ENCODE measurements at places on chromosomes 12 and 14.

DNA sequence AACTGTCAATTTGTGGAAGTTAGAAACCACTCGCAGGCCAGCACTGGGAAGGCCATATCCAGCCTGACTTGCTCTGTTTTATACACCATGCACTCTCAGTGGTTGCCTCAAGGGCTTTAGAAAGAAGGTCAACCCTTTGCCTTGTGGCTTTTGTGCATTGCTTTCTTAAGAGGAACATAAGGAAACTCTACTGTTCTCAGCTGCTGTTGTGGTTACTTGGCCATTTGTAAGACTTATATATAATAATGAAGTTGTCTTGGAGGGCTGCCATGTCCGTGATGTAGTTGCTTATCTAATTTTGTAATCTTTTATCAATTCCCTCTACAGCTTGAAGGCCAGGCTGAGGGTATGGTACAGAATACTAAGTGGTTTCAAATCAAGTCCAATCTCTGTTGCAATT is 637.8 kb downstream of the DIO2 start:
- no peak for DNase-seq

DNA sequence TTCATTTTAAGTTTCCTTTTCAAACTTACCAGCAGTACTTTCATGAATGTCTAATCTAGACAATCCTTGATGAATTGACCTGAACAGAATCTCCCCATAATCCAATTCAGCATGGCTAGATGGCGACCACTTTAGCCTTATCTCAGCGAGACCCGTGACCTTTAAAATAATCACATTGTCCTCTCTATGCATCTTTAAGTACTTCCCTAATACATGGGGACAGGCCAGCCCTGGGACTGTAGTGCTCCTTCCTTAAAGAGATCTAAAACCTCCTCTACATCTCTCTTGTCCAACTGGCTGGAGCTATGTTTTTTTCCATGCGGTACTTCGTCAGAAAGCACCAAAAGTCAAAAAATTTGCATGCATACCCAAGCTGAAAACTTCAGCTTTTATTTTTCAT is 746.0 kb downstream of the VRK1 start:
- no peak for DNase-seq

DNA sequence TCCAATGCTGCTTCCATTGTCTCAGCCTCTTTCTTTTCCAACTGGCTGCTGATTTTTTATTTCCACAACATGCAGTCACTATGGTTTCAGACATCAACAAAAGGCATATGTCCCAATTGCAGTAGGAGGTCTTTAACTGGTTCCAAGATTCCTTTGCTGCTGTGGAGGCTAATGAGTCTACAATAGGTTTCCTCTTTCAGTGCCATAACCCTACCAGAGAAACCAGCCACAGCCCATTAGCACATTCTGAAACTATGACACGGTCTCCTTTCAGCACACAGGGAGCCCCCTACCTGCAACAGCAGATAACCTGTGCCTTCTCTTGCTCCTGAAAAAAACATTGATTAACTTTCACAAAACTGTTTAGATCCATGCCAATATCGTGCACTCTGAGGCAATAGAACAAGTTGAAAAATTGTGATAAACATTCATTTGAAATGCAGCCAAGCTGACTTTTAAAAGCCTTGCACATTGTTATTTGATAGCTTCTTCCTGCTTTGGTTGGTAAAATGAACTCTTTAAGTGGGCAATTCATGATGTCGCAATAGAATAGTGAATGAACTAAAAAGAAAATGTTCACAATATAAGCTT is 32.4 kb downstream of the PLEKHG7 start:
- DNase-seq, result no peak

DNA sequence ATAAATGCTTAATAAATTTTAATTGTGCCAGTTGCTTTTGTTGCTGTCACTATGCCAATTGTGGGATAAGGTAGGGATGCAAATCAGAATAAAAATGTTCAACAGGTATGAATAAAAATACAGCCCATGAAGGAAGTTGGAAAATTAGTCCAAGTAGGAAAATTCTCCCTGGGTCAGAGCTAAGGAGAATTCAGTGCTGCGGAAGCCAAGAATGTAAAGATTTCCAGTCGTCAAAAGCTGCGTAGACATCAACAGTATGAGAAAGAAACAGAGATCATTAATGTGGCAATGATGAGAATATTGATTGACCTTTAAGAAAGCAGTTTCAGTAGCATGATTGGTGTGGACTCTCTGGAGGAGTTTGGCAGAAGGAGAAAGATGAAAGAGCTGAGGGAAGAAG is 87.9 kb downstream of the PLEKHA5 start:
- DNase-seq, result no peak

- no peak for DNase-seq
Observed at GRCh38 chr12:95642583-95642982, 91.3 kb upstream of the USP44 start.

GRCh38 chr12:113162102-113163029 is 12.8 kb downstream of the CFAP73 start:
- no peak for DNase-seq

- no peak for DNase-seq
Observed at GRCh38 chr14:52348776-52349175, 34.7 kb downstream of the PTGER2 start.

- DNase-seq, result no peak
Observed at GRCh38 chr12:96366381-96366654, 33.9 kb downstream of the CDK17 start.

- no peak for DNase-seq
Observed at GRCh38 chr12:129276361-129277060, 423.2 kb downstream of the GLT1D1 start.

- DNase-seq, result no peak
Observed at GRCh38 chr14:99564256-99564925, 39.6 kb downstream of the CCDC85C start.

- peak; percentile 55 for DNase-seq
Observed at GRCh38 chr12:19130224-19131024, 891 bp downstream of the PLEKHA5 start.

DNA sequence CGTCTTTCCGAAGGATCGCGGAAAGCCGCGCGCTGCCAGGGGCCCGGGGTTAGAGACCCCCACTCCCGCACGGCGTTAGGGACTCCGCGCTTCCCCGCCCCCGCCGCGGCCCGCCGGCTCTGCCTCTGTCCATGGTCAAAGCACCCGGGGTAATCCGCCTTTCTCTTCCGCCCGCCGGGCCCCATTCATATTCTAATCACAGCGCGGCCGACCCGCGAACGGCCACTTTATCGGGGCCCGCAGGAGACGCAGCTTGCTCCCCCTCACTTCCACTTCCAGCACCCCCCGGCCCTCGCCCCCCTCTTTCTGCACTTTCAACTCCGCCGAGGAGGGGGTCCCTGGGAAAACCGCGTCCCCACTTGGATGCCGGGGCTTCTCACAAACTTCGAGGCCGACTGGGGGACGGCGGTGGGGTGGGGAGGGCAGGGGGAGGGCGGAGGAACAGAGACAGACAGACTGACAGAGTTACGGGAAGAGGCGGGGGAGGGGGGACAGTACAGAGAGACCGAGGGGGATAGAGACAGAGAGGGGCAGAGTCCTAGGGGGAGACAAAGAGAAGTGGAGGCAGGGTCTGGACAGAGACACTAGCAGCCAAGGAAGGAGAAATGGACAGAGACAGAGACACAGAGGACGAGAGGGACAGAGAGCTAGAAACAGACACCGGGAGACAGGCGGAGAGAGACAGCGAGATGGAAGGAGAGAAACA is 1.1 kb upstream of the RFX4 start:
- no peak for DNase-seq

DNA sequence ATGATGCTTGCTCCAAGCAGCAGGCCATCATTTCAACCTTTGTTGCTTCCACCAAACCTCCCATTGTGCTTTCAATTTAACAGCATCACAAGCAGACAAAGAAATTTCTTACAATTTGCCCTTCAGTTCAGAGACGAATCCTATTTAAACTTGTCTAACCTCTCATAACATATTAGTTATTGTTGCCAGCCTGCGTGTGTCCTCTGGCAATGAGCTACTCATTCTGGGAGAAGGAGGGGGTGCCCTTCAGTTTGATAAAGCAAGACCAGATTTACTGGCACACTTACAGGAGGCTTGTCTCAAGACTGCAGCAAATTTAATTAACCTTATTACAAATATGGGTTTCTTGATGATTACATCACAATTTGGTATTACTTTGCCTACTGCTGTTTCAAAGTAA is 203.6 kb upstream of the SOX5 start:
- no peak for DNase-seq

DNA sequence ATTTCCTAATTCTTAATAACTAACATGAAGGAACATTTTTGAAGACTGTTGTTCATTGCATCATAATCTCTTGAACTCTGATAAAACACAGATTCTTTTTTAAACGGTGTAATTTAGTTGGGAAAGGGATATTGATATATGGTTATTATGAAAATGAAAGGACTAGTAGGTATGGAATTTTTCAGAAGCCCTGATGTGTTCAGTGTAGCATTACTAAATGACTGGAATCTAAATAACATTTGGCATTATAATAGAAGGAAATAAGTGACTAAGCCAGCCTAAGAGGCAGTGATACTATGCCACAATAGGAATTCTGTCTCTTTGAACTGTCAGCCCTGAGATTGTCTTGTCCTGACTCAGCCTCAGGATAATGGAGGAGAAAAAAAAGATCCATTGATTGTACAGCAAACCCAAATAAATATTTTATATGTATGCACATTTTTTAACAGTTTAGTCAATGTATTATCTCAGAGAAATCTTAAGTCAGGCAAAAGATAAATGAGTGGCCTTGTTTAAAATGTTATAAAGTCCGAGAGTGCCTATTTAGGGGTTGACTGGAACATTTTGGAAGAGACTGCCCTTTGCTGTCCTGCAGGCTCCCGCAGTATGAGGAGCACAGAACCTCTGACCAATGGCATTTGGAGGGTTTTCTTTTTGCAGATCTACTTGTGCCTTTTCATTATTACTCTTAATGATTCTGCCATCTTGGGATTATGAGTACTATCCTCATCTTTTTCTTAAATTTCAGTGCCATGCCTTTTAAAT is 271.2 kb downstream of the EGLN3 start:
- DNase-seq, result no peak

DNA sequence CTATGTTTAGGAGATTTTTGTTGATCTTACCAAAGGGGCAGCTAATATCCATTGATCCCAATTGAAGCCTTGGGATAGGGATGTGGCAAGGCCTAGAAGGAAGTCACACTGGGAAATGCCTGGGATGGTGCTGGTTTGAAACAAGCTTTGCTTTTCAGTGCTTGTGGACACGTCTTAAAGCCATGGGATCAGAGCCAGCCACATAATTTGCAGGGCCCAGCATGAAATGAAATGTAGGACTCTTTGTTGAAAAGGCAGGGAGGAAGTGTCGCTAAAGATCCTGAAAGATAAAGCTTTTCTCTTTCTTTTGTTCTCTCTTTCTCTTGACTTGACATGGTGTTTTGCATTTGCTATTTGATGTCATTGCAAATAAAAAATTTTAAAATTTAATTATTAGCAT is 5.0 kb downstream of the TTC9 start:
- no peak for DNase-seq

GRCh38 chr12:71439613-71440344 is at the start of gene LGR5:
Gene LGR5 (plus strand): TSS chr12:71439798. CDS start chr12:71440081, 283 bp downstream.
- DNase-seq, result peak; percentile 40

DNA sequence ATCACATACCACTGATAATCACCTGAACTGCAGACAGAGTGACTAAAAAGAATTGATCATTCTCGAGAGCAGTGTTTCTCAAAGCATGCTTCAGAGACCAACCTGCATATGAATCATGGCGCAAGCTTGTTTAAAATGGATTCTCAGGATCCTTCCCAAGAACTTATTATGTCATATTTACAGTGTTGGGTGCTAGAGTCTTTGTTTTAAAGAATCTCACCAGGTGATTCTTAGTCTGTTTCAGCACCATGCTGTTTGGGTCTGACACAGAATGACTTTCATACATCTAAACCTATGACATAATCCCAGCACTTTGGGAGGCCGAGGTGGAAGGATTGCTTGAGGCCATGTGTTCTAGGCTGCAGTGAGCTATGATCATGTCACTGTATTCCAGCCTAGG is 31.3 kb upstream of the SSPN start:
- DNase-seq, result no peak

DNA sequence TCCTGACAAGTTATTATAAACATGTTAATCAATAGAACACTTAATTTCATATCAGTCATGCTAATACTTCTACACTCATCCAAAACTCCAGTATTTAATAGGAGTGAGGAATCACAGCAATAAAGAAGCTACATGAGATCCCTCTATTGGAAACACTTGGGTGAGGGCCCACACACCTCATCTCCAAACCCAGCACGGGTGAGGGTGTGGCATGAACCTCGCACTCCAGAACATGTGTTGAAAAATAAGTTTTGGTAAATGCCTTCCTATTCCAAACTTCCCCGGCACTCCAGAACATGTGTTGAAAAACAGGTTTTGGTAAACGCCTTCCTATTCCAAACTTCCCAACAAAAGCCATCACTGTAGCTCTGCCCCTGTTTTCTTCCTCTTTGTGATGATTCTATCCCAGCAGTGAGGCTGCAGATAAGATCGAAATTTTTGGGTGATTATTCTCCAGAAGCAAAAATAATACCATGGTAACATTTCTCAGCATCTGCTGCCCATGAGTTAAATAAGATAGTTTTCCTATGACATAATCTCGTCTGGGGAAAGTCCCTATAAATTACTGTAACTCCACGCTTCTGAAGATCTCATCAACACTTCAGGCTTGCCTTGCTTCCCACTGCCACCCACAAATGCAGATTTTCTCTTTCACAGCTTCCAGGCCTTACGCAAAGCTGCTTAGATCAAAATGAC is 24.4 kb upstream of the PTPRB start:
- DNase-seq, result no peak

GRCh38 chr12:42574851-42575266 is 14.7 kb downstream of the PRICKLE1 start:
- no peak for DNase-seq

- no peak for DNase-seq
Observed at GRCh38 chr14:83419420-83419819, 1885.8 kb upstream of the SEL1L start.

DNA sequence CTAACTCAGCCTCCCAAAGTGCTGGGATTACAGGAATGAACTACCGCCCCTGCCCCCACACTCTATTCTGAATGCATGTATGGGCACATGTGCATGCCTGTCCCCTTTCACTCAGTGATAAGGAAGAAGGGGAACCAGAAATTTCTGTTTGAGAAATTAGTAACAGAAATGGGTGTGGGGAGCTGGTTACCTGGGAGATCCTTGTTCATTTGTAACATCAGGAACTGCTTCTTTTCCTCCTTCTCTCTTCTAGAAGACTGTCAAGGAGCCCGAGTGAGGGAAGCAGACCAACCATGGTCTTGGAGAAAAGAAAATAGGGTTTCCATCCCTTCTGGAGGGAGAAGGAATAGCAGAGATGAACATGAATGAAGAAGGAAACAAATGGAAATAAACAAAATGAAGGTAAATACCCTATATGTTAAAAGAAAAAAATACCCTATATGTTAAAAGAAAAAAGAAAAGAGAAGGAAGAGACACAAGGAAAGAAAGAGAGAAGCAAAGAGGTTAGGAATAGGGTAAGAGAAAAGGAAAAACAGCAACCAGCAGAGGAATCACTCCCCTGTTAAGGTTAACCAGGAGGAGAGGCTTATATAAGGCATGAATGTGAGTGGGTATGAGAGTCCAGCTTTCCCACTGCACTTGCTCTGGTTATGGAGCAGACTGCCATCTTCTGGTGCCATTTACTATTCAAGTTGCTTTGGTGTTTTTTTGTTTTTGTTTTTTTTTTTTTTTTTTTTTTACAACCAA is 3.3 kb downstream of the PPP1R3E start:
- DNase-seq, result no peak

- DNase-seq, result no peak
Observed at GRCh38 chr14:91021991-91022621, 38.3 kb downstream of the RPS6KA5 start.

GRCh38 chr14:80988735-80989429 is 33.5 kb downstream of the TSHR start:
- no peak for DNase-seq

Data from activated T-cell treated with anti-CD3 and anti-CD28 coated beads, Interleukin-2, amount 50 U/mL, for 24 hours (primary cell).